ENCODE measurements at places on chromosomes 7 and 10.
A peak's percentile ranks its signal among the peaks of the same experiment; 100 is the strongest.

GRCh38 chr10:73644767-73645166 lies 3.5 kb upstream of the MYOZ1 start:
- DNase-seq = no peak

DNA sequence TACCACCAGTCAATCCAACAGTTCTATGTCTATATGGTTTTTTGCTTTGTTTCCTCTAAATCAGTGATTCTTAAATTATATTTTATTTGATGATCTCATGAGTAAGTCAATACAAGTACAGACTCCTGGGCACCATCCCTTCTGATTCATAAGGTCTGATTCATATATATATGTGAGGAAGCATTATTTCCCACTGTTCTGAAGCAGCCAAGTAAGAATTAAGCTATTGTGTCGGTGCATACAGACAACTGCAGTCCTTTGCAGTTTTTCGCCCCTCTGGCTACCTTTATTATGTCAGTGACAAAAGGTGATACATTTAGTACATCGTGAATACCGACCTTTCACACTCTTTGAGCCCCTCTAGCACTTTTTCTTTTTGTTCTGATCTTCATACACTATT lies 1079.6 kb upstream of the C7orf33 start:
- DNase-seq = no peak

DNA sequence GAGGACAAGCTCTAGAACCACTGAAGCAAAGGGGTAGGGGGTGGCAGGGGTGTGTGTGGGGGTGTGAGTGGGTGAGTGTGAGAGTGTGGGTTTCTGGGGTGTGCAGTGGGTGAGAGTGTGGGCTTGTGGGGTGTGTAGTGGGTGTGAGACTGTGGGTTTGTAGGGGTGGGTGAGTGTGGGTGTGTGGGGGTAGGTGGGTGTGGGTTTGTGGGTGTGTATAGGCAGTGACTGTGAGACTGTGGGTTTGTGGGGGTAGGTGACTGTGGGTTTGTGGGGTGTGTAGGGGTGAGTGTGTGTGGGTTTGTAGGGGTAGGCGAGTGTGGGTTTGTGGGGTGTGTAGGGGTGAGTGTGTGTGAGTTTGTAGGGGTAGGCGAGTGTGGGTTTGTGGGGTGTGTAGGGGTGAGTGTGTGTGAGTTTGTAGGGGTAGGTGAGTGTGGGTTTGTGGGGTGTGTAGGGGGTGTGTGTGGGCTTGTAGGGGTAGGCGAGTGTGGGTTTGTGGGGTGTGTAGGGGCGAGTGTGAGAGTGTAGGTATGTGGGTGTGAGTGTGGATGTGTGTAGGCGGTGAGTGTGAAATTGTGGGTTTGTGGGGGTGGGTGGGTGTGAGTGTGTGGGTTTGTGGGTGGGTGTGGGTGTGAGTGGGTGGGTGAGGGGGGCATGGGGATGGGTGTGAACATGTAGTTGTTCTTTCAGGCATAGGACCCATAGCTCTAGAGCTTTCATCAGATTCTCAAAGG lies 8.8 kb downstream of the NOS3 start:
- no peak for DNase-seq

DNA sequence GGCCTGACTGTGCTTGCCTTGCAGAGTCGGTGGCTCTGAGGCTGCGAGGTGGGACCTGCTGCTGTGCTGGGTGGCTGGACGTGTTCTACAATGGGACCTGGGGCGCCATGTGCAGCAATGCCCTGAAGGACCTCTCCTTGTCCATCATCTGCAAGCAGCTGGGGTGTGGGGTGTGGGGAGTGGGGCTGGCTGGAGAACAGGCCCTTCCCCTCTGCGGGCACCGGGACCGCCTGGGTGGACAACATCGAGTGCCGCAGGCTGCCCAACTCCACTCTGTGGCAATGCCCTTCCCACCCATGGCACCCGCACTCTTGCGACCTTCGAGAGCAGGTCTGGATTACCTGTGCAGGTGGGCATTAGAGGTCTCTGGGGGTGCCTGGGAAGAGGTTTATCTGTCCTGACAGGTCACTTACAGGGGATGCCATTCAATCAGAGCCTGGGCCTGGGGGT lies 10.9 kb downstream of the SCART1 start:
- no peak for DNase-seq

GRCh38 chr10:72685264-72685921 lies 6.5 kb upstream of the MCU start:
- DNase-seq = no peak

- DNase-seq = peak; percentile 74
Observed at GRCh38 chr7:82605247-82605864, 161.8 kb upstream of the CACNA2D1 start.

GRCh38 chr7:92560602-92561001 lies 29.6 kb downstream of the FAM133B start:
- peak; percentile 10 for DNase-seq

- peak; percentile 61 for DNase-seq
Observed at GRCh38 chr10:88687853-88688467, 18.1 kb upstream of the LIPK start.

DNA sequence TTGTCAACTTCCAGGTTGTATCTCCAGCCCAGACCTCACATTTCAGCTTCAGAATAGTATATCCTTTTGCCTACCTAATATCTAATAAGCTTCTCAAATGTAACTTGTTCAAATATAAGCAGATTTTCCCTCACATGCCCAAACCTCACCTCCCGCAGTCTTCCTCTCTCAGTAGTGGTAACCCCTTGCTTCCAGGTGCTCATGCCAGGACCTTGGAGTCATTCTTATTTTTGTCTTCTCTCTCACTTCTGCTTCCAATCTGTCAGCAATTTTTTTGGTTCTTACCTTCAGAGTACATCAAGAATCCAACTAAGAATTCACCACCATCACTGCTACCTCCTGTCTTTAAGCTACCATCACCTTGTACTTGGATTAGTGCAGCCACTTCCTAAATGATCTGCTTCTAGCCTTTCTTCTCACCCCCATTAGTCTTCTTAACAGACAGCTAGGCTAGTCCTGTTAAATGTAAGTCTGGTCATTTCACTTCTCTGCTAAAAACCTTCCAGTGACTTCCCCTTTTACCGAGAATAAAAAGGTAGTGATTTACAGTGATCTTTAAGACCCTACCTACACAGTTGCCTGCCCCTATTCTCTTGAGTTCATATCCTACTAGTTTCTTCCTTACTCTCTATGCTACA lies 14.0 kb downstream of the ANKIB1 start:
- DNase-seq = no peak

DNA sequence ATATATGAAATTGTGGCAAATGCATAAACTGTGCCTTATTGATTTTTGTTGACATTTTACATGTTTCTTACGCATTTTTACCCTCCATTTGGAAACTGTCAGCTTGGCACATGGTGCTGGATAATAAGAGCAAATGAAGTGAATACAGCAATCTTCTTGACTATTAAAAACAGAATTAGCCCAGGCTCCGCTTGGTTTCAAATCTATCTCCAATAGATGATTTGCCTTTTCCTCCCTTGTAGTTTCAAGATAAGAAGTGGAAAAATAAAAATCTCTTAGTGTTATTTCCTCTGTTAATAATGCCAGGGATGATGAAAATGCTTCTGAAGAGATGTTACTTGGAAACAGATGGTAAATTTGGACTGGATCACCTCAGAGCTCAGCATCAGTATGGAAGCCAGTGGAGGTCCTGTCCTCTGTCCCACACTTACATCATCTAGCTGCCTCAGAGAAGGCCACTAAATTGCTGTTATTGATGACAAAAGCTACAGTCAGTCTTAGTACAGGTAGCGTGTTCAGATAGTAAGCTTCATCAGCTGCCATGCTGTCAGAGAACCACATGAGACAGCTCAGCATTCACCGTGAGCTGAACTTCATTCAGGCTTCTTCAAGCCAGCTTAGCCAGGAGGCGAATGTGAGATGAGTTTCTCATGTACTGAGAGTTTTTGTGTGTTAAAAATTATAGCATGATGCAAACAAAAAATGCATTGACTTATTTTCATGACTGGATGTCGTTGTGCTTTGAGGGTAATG lies 246.8 kb downstream of the CELF2 start:
- no peak for DNase-seq

DNA sequence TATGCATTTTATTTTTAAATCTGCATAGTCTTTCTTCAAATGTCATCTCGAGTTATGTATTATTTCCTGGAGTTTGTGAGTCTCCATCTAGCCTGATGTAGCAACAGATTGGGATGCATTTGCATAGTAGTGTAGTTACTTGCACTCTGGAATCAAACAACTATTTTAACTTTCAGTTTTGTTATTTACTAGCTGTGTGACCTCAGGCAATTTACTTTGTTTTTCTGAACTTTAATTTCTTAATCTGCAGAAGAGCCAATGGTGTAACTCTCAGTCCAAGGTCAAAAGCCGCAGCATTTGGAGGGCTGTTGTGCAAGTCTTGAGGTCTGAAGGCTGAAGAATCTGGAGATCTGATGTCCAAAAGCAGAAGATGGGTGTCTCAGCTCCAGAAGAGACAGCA lies 175.8 kb upstream of the SORCS1 start:
- DNase-seq = no peak

- DNase-seq = no peak
Observed at GRCh38 chr10:100348389-100348927, 1.4 kb downstream of the SCD start.

GRCh38 chr10:52420656-52421055 lies 106.6 kb downstream of the DKK1 start:
- DNase-seq = no peak

GRCh38 chr10:42477170-42477569 lies 161.2 kb downstream of the ZNF33B start:
- no peak for DNase-seq

GRCh38 chr7:132073920-132074589 lies 502.2 kb downstream of the PLXNA4 start:
- DNase-seq = no peak

GRCh38 chr7:137946011-137946410 lies 55.9 kb downstream of the CREB3L2 start:
- no peak for DNase-seq

DNA sequence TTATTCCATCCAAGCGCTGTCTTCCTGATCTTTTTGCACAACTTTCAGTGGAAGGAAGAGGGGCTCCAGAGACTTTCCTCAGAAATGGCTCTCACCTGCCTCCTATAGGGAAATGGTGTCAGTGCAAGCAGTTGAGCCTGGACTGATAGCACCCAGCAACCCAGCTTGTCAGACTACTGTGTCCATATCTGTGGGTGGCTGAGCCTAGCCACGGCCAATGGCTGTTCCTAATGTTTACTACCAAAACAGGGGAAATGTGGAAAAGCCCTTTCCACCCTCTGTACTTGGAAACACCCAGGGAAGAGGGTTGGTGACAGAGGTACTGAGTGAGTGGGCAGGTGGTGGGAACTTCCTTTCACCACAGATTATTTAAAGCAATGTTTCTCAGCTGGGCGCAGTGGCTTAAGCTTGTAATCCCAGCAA lies 4.3 kb upstream of the YKT6 start:
- peak; percentile 75 for DNase-seq

GRCh38 chr7:121383235-121383910 lies 12.7 kb downstream of the FAM3C start:
- DNase-seq = no peak

DNA sequence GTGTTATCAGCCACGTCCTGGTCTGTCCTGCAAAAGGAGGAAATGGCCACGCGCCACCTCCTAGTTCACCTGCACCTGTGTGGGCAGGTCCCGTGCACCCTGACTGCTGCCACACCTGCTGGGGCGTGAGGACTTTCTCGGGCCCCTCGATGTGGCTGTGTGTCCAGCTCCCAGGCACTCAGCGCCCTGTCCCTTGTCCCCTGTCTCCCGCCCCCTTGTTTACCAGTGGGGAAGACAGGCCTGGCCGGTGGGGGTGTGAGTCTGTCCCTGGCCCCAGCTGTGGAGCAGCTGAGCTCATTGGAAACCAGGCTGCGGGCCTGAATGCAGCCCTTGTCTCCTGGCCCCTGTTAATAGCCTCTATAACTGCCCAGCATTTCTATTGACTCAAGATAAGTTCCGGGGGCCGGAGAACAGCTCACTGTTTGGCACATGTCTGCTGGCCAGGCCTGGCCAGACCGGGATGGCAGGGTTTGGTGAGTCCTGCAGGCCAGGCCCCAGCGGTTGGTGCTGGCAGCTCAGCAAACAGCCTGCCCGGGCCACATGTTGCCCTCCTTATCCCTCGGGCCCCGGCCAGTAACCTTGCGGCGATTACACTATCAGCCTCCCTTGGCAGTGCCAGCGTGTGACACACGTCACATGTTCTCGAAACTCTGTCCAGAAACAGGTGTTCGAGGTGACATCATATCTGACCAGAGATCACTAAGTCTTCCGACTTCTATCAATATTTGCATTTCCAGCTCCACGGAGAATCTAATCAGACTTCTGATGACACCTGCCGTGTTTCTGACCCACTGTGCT lies 52.1 kb downstream of the FOXL3 start:
- no peak for DNase-seq

DNA sequence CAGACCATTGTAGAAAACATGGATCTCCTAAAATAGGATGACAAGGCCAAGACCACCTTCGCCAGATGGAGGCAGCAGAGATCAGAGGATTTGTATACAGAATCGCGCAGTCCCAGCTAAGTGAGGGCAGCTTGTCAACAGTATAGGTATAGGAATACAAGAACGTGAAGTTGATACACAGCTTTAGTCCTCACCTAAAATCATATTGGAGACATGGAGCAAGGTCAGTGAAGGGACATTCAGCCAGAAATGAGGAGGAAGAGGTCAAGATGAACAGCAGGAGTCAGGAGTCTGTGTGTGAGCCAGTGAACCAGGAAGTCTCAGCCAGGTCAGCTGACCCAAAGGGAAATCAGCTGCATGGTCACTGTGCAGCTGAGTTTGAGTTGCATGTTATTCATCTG lies 263.4 kb upstream of the PRKCQ start:
- no peak for DNase-seq

GRCh38 chr7:129073738-129074137 lies 18.8 kb upstream of the TNPO3 start:
- DNase-seq = no peak

GRCh38 chr10:51999096-51999495 lies 299.7 kb upstream of the CSTF2T start:
- DNase-seq = no peak

DNA sequence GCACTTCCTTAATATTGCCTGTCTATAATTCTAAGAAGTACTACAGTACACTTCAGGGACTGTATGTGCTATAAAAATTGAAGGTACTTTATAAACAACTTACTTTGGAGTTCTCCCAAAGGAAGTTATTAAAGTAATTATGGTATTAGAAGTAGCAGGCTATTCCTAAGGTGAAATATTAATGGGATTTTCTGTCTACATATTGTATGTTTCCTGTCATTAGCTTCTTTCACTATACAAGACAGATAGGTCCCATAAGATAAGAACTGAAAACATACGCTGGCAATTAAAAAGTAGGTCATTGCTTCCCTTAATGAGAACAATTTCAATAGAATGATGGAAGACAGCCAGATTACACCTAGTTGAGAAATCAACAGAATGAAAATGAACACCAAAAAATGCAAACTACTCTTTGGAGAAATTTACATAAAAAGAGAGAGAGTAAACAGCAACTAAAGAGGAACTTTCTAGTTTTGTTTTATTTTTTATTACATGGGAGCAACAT lies 147.0 kb downstream of the HBP1 start:
- no peak for DNase-seq

Data from choroid plexus epithelial cell (primary cell).